A172 (cell line): ENCODE measurements at places on chromosomes 4 and X. TPM values are rescaled to one million over a fixed set of nuclear protein-coding genes. Genes with fewer than 3 reads are reported as not detected.
A peak's percentile ranks its signal among the peaks of the same experiment; 100 is the strongest.

GRCh38 chrX:47197526-47197925, 3.9 kb downstream of the UBA1 start:
- no peak for DNase-seq

GPR119 gene
- not detected in 2 replicates for total RNA-seq

DNA sequence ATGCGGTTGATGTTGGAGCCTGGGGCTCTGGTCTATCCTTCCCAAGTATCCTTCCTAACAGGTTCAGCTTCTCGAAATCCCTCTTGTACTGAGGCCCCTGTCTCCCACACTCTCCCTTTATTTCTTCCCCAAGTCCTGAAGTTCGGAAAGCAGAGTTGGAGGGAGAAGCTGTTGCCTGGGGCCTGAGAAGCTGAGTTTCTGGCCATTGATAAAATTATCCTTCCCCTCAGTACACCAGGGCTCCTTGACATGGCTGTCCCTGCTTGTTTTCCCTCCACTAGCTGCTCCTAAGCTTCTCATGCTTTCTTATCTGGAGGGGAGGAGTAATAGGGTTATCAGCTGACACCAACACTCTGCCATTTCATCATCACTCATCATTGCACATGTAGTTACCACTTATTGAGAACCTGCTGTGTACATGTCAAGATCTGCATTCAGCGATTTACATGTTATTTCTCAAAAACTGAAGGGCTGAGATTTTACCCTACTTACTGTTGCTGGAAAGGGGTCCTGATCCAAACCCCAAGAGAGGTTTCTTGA, 58.0 kb downstream of the FUNDC1 start:
- no peak for DNase-seq

ZNF595 gene
- total RNA-seq: 18.0 and 21.2 TPM in 2 replicates

TBC1D8B gene
- total RNA-seq: not detected in 2 replicates

BEX3 gene
- 187 and 228 TPM in 2 replicates for total RNA-seq

DNA sequence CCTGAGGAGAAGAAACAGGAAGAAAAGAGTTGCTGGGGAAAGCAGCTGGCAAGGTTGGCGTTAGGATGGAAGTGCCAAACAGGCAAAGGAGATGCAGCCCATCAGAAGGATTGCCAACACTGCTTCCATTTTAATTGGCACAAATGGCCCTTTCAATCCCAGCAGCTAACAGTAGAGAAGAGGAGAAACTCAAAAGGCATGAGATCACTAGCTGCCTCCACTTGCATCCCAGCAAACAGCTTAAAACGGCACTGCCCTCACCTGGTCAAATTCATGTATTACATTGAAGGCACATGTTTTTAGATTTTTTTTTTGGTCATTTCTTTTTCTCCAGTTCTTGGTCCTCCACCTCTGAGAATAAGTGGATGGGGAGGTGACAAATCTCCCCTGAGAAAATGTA, 14.9 kb upstream of the LOC101059915 start:
- peak; percentile 54 for DNase-seq

GRCh38 chr4:21097026-21097425, 396.8 kb downstream of the PACRGL start:
- no peak for DNase-seq

DNA sequence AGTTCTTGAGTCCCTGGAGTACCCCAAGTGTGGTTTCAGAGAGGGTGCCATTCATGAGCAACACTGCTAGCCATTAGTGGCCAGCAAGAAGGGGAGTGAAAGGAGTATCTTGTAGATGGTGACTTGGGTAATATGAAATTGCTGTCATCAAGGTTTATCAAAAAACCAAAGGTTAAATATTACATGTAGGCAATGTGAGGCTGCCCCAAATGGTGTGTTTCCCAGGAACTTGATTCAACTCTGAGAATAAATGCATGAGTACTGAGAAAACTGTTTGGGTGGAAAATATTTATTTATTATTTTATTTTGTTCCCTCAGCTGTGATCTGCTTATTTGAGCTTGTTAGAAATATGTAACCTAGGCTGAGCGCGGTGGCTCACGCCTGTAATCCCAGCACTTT, 55.7 kb downstream of the AFF1 start:
- DNase-seq: no peak

- no peak for DNase-seq
These were observed 318.4 kb downstream of the TEX13A start for GRCh38 chrX:104902070-104902469.

DNA sequence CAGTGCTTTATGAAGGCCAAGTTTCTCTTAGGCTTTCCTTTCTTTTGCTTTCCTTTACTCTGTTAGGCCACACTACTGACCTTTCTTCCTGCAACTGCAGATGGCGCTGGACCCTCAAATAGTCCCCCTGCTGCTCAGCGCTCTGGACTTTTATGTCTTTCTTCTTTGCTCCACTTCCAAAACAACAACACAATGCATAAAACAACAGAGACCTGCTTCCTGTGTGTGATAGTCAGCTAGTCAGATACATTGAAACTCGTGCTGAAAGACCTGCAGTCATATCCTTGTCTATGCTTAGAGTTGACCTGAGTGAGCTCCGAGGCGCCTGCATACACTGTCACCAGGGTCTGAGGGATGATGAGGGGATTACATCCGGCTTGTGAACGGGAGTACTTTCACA, 108.9 kb upstream of the TEX13D start:
- no peak for DNase-seq

GRCh38 chrX:136211766-136212556, 39.2 kb downstream of the MAP7D3 start:
- DNase-seq: no peak

GRCh38 chrX:118495061-118495921, at the start of gene DOCK11:
Gene DOCK11, plus strand, starts transcription at chrX:118495815. Its CDS starts 157 bp downstream, at chrX:118495972.
- peak; percentile 49 for DNase-seq

MAPK10 gene
- 0.31 TPM in 1 of 2 replicates, not detected in the other for total RNA-seq

DNA sequence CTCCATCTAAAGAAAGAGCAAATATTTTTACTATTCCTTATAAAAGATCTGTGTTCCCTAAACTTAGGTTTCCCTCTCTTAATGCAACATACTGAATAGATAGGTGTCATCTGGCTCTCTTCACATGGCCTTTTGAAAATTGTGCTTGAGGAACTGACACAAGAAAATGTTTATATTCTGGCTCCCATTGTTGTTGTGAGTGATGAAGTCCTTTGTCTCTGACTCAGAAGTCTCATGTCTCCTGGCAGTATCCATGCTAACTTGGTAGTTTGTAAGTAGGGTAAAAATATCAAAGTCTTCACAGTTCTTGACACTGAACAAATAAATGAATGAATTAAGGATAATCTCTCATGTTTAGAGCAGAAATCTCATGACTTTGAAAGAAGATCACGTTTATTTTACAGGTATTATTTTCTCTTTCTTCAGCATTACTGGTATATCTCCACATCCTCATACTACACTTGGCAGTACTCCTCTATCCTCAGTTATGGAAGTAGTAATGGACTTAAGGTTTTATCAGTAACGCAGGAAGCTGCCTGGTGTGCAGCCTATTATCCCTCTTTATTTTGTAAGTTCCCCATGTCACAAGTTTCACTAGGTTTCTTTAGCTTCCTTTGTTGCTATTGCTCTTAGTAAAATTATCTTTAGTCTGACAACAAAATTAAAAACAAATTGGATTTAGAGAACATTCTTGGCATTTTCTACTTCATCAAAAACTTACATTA, 14.2 kb upstream of the PABPC4L start:
- no peak for DNase-seq

S100P gene
- not detected in 2 replicates for total RNA-seq

DNA sequence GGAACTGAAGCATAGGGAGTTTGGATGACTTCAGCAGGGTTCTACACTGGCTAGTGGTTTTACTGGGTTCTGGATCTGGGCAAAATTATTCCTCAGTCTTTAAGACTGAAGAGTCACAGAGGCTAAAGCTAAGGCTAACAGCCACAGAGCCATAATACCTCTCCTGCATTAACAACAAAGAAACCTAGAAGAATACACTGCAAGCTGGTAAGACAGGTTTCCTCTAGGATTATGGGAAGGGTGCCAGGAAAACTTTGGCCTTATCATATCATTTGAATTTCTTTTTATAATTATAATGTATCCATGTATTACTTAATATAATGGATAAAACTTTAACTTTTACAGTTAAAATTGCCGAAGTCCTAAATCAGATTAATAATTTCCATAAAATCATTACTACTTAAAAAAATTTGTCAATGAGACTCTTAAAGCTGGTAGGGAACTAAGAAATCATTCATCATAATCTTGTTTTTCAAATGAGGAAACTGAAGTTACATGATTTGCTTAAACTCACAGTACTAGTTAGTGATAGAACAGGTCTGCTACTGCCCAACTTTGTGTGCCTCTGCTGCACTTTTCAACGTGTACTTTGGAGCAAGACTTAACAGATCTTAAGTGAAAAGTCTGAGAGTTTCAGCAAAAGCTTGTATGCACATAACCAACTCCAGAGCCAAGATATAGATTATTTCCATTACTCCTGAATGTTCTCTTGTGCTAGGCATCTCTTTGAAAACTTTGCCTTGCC, 24.2 kb upstream of the PGRMC2 start:
- no peak for DNase-seq

PRICKLE3 gene
- total RNA-seq: 2.8 and 2.9 TPM in 2 replicates

KIT gene
- 5.1 and 10.4 TPM in 2 replicates for total RNA-seq

METAP1 gene
- 67.4 and 68.4 TPM in 2 replicates for total RNA-seq

DNA sequence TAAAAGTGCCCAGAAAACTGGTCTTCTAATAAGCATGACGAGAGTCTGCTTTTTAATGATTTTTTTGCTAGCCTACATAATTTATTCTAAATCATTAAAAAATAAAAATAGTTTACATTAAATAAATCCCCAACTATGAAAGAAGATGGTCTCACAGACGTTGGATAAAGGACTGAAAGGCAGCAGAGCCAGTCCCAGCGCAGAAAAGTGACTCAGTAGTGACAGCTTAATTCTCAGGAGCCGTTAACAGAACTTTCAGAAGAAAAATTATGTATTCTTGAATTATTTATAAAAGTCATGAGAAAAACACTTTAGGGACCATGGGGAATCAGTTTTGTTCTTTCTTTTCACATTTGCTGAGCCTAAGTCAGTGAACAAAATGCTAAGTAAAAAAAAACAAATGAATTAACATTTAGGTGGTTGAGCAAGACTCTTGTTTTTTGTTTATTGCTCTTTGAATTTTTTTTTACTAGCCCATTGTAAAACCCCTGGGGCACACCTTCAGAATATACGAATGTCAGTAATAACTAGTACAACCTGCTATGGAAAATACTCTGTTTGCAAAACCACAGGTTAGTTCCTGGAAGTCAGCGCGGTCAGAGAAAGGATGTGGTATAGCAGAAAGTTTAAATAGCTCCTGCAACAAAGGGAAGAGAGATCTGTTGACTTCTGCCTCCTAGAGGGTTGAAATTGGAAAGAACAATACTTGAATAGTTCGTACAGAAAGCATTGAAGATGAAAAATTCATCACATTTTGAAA, 50.4 kb upstream of the CCDC160 start:
- DNase-seq: no peak

- DNase-seq: no peak
These were observed 9.0 kb downstream of the CC2D2A start for GRCh38 chr4:15478724-15479088.

TMEM144 gene
- 5.4 and 7.4 TPM in 2 replicates for total RNA-seq

DNA sequence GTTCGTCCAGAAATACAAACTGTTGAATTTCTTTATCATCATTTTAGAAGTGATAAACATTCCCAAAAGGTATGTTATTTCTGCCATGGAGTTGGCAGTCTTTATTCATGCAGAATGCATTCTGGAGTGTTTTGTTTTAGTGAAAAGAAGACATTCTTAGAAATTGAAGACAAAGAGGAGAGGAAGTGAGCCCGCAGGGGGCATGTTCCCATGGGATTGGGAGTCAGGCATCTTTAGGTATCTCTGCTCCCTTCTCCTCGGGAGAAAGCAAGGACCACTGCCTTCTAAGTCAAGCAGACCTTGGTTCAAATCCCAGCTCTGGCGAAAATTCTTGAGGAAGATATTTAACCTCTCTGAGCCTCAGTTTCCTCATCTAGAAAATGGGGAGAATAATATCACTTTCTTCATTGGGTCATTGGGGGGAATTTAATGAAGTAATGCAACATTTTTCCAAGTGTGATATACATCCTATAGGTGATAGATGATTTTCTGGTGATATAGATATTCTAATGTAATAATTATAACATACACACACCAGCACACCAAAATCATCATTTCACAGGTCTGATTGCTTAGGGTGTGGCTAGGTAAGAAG, 26.5 kb upstream of the CHRNA9 start:
- DNase-seq: no peak

KDR gene
- 0.05 and 0.22 TPM in 2 replicates for total RNA-seq

DNA sequence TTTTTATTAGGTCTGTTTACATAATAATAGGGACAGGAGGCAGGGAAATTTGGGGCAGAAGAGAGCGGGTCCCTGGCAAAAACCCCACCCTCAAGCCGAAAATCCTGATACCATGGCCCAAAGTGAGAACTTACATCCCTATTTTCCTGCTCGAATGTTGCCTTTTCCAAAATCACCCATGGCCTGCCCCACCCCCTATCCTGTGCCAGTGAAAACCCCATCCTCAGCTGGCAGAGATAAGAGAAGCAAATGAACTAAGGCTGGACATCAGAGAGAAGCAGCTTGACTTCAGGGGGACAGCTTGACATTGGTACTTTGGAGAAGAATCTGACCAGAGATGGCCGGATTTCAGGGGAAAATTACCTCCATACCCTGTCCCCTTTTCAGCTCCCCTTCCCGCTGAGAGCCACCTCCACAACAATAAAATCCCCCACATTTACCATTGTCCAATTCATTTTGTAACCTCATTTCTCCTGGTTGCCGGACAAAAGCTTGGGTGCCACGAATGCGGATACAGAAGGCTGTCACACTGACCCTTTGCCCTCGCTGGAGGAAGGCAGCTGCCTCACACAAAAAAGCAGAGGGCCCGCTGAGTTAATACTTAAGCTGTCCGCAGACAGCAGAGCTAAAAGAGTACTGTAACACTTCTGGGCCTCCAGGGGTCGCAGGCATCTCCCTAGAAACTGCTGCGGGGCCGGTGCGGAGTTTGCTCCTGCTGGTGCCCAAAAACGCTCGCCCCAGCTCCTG, 196.2 kb downstream of the SNCA start:
- DNase-seq: no peak

PLXNB3 gene
- 13.8 and 14.3 TPM in 2 replicates for total RNA-seq

- peak; percentile 92 for DNase-seq
These were observed 17.4 kb downstream of the IRAK1 start for GRCh38 chrX:154002215-154002719.

DNA sequence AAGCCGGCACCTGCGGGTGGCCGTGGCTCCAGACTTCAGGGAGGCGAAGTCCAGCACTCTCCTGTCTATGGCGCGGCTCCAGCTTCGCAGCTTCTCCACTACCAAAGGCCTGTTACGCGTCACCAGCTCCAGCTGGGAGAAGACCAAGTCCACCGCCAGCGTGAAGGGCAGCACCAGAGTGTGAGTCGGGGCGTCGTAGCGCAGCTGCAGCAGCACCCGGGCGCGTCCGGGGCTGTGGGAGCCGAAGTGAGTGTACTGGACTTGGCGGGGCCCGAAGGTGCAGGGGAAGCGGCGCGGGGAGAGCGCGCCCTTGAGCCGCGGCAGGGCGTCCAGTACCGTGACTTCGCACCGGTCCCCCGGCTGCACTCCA, 444 bp downstream of the FREM3 start:
- DNase-seq: no peak

FABP2 gene
- not detected in 2 replicates for total RNA-seq

- DNase-seq: no peak
These were observed 22.1 kb upstream of the SCOC start for GRCh38 chr4:140351093-140352075.

- DNase-seq: no peak
These were observed 32.8 kb downstream of the RWDD4 start for GRCh38 chr4:183626168-183626567.

KLKB1 gene
- total RNA-seq: not detected in 2 replicates

ATP2B3 gene
- total RNA-seq: not detected in 2 replicates

GRCh38 chrX:16067886-16068515, 55.4 kb upstream of the GRPR start:
- DNase-seq: no peak

PNMA3 gene
- not detected in 2 replicates for total RNA-seq
